ENCODE measurements at places on chromosomes 4 and X. TPM values are rescaled to one million over a fixed set of nuclear protein-coding genes. Genes with fewer than 3 reads are reported as not detected.

The RAB40AL gene
- total RNA-seq = 0.25 TPM

The GYG2 gene
- total RNA-seq = not detected

The VSIG4 gene
- total RNA-seq = not detected

The FGF5 gene
- not detected for total RNA-seq

The PAGE1 gene
- total RNA-seq = not detected

The NXT2 gene
- 13.8 TPM for total RNA-seq

The MAP3K15 gene
- total RNA-seq = 0.07 TPM

The RHOH gene
- total RNA-seq = 137 TPM

The DUX4 gene
- not detected for total RNA-seq

The FRG1 gene
- total RNA-seq = 61.2 TPM

The FBXW7 gene
- total RNA-seq = 52.2 TPM
